Activated T-helper 2 cell treated with anti-CD3 and anti-CD28 coated beads, Interferon-gamma antibody, Interleukin-2, Interleukin-4, amounts not matched to agents 10 μg/mL and 5 μg/mL and 100 μg/mL, durations not matched to agents 14 hours and 24 hours and 36 hours (primary cell): ENCODE measurements at places on chromosomes 12 and 14.

DNA sequence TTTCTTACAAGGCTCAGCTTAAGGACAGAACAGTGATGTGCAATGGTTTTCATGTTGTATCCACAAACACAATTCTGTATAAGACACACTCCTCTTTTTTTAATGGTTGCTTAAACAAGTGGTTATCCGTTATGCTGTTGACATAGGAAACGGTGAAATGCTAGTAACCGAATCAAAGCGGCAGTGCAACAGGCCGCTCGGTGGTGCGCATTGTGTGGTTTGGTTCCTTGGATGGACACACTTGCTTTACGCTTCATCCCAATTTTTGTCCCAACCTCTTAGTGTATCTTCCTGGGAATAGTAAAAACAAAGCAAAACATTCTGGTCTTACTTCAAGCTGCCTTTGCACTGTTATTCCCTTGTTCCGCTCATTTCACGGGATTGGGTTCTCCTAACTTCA is 650 bp upstream of the PTGER2 start:
- no peak for DNase-seq

GRCh38 chr14:68247676-68248268 is 428.2 kb downstream of the RAD51B start:
- DNase-seq, result no peak

- no peak for DNase-seq
Measured at GRCh38 chr12:62482769-62483168, 16.1 kb downstream of the MON2 start.

- DNase-seq, result no peak
Measured at GRCh38 chr14:33716921-33717320, 234.0 kb downstream of the EGLN3 start.

DNA sequence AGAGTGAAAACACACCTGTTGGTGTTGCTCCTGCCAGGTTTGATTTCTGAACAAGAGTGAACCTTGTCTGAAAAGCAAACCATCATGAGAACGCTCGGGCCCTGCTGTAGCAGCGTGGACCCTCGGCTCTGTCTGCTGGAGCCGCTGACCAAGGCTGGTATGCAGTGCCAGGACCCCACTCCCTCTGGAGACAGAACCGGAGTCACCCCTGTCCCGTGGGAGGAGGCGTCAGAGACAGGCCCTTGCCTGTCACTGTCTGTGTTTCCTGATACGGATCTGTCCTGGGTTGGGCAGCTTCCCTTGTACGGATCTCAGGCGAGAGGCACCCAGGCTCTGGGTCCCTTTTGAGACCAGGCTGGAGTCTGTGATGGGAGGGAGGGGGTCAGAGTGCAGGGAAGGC is 111.6 kb downstream of the ADGRD1 start:
- DNase-seq, result no peak
